Fibroblast of villous mesenchyme (primary cell): ENCODE measurements at places on chromosomes 12 and 14. TPM values are rescaled to one million over a fixed set of nuclear protein-coding genes. Genes with fewer than 3 reads are reported as not detected.

GRCh38 chr12:32493282-32493681 is 93.9 kb downstream of the FGD4 start:
- DNase-seq, result no peak

GRCh38 chr12:124543590-124544310 is 23.7 kb downstream of the NCOR2 start:
- DNase-seq, result peak; percentile 67

- no peak for DNase-seq
Measured at GRCh38 chr14:91419044-91419397, 1.4 kb upstream of the CCDC88C start.

GRCh38 chr12:121774968-121775474 is 18.5 kb downstream of the RHOF start:
- no peak for DNase-seq

DNA sequence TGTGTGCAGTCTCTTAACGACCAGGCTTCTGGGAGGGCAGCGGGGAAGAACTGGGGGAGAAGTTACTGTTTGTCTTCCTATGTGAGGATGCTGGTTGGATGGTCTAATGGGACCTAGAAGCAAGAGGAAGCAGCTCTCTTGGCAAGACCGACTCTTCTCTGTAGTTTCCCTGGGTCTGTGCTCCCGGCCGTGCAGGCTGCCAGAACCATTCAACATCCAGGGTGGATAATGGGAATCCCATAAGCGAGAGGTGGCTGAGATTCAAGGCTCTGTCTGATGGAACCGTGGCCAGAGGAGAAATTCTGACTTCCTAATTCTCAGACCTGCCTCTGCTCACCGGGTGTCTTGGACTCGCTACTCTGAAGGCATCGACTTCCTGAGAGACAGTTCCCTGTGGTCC is 561.0 kb upstream of the TBX3 start:
- no peak for DNase-seq

GRCh38 chr12:52645120-52645761 is 6.8 kb downstream of the KRT2 start:
- no peak for DNase-seq

DNA sequence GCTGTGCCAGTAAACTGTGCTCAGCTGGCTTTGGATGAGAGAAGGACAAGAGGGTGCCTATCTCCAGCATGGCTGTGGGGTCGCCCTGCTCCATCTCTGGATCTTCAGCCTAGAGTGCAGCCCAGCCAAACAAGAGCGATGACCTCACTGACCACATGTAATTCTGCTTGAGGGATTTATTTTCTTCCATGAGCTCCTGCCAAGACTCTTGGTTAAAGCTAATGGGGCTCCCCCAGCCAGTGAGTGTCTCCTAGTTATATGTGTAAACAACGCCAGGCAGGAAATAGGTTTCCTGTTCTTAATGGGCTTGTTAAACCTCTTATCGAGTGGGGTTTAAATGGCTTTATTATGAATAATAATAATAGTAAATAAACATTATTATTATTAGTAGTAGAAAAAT is 397.2 kb downstream of the NRXN3 start:
- DNase-seq, result no peak

GRCh38 chr12:89742337-89743022 is 33.8 kb upstream of the ATP2B1 start:
- DNase-seq, result no peak

- no peak for DNase-seq
Measured at GRCh38 chr12:122327014-122327413, 60.7 kb upstream of the VPS33A start.

GRCh38 chr12:16622338-16622737 is 16.4 kb upstream of the LMO3 start:
- DNase-seq, result no peak

DNA sequence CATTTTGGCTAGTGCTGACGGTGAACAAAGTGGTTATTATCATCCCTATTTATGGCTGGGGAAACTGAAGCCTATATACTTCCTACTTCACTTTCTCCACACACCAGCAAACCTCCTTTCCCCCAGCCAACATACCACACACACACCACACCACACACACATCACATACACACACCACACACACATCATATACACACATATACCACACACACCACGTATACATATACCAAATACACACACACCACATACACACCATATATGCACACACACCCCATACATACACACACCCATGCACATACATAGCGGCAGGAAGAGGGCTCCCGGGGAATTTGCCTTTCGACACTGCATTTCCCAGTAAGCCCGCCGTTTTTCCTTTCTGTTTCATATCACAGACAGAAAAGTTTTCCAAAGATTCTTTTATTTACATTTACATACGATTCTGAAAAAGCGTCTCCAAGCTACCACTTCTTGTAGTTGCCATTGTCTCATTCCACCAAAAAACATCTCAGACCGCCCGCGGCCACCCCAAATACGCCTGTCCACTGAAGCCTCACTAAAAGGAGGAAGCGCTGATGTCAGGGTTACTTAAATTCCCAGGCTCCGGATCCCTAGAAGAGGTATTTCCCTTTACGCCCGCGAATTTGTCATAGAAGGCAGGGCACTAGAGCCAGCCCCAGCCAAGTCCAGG is 823 bp upstream of the RAB5B start:
- no peak for DNase-seq

GRCh38 chr14:31982642-31983041 is 94.5 kb upstream of the ARHGAP5 start:
- no peak for DNase-seq

DNA sequence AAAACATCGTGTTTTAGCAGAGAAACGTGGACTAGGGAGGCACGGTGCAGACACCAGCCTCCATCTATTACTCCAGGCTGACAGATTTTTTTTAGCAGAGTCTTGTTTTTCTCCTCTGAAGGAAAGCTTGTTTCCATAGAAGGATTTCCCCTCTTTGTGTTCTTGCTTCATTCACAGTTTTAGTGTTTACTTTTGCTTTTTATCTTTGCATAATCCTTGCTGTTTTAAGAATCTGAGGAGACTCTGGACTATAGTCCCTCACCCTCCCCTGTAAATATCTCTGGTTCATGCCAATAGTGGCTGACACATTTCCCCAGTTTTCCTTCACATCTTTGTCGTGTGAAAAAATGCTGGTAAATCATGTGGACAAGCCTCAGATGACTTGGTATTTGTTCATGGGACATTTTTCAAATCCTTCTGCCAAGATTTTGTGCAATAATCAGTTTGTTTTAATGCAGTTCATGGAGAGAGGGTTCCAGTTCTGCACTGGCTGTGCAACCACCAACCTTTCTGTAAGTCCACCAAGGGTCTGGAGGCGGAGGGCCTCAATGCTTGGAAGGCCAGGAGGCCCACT is 39.9 kb upstream of the TMCC3 start:
- peak; percentile 58 for DNase-seq

DNA sequence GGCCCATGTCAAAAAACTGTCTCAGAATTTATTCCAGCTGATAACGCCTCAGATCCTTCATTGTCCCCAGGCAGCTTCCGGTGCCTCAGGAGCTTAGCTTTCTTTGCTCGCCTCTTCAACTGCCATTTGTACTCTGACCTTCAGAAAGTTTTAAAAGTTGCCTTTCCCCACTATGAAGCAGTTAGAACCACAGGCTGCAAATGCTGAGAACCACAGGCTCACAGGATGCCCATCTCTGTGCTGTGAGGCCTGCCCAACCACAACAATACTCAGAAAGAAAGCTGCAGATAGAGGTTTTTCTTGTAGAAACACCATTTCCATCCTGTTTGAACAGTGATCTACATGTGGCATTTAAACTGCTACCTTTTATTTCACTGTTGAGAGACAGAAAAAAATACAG is 131.1 kb downstream of the PRKCH start:
- no peak for DNase-seq

- DNase-seq, result peak; percentile 27
Measured at GRCh38 chr12:33587784-33588712, 148.4 kb upstream of the SYT10 start.

- DNase-seq, result peak; percentile 33
Measured at GRCh38 chr14:85702997-85703396, 173.1 kb downstream of the FLRT2 start.

- peak; percentile 80 for DNase-seq
Measured at GRCh38 chr14:34951286-34951685, 31.5 kb upstream of the SRP54 start.

GRCh38 chr12:20189767-20190166 is 178.6 kb upstream of the PDE3A start:
- no peak for DNase-seq

Gene DEGS2
- not detected in 2 replicates for total RNA-seq

Gene FERMT2
- total RNA-seq, result 266 and 320 TPM in 2 replicates

Gene ZBTB39
- total RNA-seq, result 4.8 and 6.9 TPM in 2 replicates

Gene PPP4R4
- under 0.01 and 0.43 TPM in 2 replicates for total RNA-seq

Gene TSPAN19
- total RNA-seq, result not detected in 2 replicates

Gene SIX6
- total RNA-seq, result not detected in 2 replicates

Gene DTX3
- 19.0 and 22.9 TPM in 2 replicates for total RNA-seq

Gene TPPP2
- total RNA-seq, result not detected in 2 replicates

Gene LIN7A
- 6.4 and 10.4 TPM in 2 replicates for total RNA-seq

Gene CCDC196
- total RNA-seq, result not detected in 2 replicates

Gene CISTR
- not detected in 2 replicates for total RNA-seq

Gene CRACR2A
- total RNA-seq, result 9.5 and 15.5 TPM in 2 replicates

Gene DENR
- 40.3 and 46.6 TPM in 2 replicates for total RNA-seq

Gene PTCSC3
- total RNA-seq, result not detected in 2 replicates
